ENCODE measurements at places on chromosomes 2 and 18.

GRCh38 chr2:9052821-9053533, 49.5 kb upstream of the MBOAT2 start:
- DNase-seq = no peak

- DNase-seq = no peak
Observed at GRCh38 chr18:6610466-6610865, 119.0 kb upstream of the ARHGAP28 start.

GRCh38 chr18:79823120-79823519, 25.4 kb downstream of the KCNG2 start:
- DNase-seq = no peak

- no peak for DNase-seq
Observed at GRCh38 chr2:24469148-24469650, 21.9 kb upstream of the NCOA1 start.

DNA sequence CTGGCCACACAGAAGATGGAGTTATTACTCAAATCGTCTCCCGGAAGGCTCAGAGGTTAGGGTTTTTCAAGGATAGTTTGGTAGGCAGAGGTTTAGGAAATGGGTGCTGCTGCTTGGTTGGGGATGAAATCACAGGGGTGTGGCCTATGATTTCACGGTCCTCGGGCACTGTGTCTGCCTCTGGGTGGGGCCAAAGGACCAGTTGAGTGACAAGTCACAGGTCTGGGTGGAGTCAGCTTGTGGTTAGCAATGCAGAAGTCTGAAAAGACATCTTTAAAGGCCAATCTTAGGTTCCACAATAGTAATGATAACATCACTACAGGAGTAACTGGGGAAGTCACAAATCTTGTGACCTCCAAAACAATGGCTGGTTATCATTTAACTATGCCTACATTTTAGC, 387.8 kb downstream of the ZNF521 start:
- DNase-seq = no peak

DNA sequence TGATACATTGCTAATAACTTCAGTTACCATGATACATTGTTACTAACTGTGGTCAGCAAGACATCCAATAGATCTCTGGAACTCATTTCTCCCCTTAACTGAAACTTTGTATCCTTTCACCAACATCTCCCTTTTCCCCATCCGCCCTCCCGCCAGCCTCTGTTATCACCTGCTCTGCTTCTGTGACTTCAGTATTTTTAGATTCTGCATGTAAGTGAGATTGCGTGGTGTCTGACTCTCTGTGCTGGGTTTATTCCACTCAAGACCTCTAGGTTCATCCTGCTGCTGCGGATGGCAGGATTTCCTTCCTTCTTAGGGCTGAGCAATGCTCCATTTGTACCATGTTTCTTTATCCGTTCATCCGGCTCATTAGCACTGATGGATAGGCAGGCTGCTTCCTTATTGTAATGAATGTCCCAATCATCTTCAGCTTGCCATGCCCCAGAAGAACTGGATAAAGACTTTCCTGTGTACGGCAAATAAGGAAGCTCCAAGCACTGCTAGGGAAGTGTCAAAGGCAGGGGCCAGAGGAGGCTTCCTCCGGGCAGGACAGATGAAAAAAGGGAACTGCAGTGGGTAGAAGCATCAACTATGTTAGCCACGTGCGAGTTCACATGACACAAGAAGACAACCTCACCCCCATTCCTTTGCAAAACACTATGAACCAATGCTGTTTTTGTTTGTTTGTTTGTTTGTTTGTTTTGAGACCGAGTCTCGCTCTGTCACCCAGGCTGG, 113.4 kb downstream of the EIPR1 start:
- no peak for DNase-seq

DNA sequence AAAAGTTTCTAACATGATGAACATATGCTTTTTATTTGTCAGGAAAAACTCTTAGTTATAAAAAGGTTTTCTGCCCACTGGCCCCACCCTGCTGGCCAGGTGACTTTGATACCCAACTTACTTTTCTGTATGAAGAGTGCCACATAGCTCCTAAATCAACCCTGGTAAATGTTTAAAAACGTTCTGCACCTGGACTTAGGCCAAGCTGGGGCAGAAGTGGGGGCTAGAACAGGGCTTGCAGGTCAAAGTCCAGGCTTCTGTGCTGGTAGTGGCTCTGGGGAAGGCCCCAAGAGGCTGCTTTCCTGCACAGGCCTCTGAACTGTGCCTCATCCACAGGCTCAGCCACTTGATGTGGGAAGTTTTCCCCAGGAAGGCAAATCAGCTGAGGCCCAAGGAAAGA, 171.7 kb downstream of the ANKRD30B start:
- no peak for DNase-seq

DNA sequence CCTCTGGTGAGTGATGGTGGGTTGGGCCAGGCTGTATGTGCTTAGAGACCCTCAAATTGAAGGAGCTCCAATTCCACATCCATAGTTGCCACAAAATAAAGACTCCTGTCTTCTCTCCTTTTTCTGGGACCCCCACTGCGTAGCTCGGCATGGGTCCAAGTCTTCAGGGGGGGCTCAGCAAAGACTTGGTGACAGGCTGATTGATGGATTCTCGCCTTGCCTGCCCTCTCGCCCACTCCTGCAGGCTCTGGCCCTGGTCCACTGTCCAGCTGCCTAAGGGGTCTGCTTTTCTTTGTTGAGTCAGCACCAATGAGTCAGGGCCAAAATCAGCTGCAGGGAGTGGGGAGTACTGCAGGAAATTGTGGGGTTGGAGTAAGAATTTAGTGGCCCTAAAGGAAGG, 21.5 kb downstream of the RPL37A start:
- no peak for DNase-seq

DNA sequence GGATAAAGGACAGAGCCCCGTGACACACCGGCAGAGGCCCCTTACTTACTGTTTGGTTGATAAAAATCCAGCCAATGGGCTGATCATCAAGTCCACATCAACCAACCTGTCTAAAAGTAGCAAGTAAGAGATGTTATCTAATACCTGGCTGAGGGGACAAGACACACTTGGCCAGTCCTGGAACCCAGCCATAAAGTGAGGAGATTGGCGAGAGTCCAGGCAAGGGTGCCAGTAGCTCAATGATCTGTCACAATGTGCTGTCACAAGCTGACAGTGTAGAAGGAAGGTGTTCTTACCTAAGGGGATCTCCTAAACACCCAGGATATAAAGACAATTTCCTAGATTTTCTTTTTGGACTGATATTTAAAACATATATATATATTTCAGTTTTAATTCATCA, 61.7 kb upstream of the IL1R2 start:
- DNase-seq = no peak

GRCh38 chr2:171702781-171703556, 15.7 kb downstream of the DYNC1I2 start:
- DNase-seq = no peak

DNA sequence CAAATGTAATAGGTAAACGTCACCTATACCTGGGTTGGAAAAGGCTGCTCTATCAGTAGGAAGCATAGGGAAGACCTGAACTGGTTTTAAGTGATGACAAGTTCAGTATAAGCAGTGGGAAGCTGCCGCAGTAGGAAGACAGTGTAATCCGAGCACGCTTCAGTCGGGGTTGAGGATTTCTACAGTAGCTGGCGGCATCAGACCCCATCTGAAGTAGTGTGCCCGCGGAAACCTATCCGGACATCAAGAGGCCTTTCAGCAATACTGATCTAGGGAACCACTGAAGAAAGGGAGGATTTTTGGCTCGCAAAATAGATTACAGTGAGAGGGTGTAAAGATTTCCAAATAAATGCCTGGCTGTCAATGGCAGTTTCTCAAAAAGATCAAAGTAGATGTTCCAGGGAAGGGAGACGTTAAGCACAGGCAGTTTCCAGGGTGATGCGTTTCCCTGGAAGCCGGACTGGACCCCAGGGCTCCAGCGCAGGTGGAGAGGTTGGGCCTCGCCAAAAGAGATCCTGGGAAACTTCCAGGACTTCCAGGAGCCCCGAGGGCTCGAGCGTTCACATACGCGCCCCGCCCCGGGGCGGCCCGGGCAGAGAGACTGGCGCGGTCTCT, 5.3 kb downstream of the LOXL3 start:
- DNase-seq = no peak

DNA sequence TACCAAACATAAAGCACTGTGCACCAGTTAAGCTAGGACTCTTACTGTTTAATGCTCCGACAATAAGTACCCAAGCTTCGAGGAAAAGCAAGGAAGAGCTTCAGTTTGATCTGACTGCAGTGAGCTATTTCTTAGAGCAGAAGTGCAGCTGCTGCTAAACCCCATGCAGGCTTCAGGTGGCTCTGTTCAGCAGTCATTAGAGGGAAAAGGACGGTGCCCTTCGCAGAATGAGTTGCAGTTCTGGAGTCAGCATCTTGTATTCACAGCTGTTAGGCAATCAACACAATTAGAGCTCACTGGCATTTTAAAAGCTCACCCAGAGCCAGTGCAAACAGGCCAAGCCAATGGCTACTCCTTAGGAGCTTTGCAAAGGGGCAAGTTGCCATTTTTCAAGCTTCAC, 1.5 kb upstream of the CERKL start:
- DNase-seq = no peak

- no peak for DNase-seq
Observed at GRCh38 chr2:56230156-56230555, 46.4 kb downstream of the CCDC85A start.

GRCh38 chr2:40760071-40760666, 308.3 kb upstream of the SLC8A1 start:
- DNase-seq = peak; percentile 37

GRCh38 chr2:11746376-11746806, at the start of gene LPIN1:
TSS of gene LPIN1 (plus strand) at chr2:11746632. CDS start at chr2:11765542, 18,910 bp downstream.
- DNase-seq = peak; percentile 82

- DNase-seq = no peak
Observed at GRCh38 chr2:60353863-60354262, 199.6 kb downstream of the BCL11A start.

DNA sequence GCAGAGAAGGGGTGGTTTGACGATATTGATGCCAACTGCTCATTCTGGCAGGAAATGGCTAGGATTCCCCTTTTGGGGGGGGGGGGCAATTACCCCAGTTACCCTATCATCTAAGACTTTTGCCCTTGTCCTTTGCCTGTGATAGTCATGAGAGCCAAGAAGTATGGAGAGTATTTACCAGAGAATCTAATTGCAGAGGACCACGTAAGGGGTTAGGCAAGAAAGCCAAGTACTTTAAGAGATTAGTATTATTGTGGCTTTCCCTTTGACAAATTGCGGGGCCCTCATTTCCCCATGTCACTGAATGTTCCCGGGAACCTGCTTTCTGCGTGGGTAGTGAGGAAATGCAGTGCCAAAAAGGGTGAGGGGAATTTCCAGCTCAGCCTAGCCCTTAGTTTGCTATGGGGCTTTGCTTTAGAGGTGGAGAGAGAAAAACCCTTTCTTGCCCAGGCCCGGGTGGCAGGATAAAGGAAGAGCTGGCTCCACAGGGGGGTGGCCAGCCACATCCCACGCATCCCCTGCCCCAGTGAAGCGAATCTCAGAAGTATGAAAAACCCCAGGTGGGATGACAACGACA, 1.5 kb downstream of the AQP4 start:
- no peak for DNase-seq
